ENCODE measurements at places on chromosomes 2 and 18.
A peak's percentile ranks its signal among the peaks of the same experiment; 100 is the strongest.

DNA sequence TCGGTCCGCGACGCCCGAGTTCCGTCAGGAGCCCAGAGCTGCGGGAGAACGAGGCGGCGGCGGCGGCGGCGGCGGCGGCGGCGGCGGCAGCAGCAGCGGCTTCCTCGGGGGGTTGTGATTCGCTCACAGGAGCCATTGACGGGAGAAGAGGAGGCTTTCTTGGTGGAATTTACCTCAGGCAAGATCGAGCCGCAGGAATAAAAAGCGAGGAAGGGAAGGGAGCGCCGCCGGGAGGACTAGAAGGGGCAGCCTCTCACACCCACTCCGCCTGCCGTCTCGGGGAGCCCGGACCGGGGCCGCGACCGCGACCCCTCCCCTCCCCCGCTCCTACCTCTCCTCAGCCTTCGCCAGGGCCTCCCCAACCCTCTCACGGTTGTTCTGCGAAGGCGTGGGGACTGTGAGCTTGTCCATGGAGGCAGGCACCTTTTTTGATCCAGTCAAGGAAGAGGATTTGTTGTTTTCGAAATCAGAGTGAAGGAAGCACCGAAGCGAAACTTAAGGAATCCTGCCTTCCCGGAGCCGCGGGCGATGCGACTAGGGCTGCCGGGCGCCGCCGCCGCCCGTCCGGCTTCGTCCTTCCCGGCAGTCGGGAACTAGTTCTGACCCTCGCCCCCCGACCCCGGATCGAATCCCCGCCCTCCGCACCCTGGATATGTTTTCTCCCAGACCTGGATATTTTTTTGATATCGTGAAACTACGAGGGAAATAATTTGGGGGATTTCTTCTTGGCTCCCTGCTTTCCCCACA, 506 bp downstream of the BMPR2 start:
- DNase-seq, result peak; percentile 22

- DNase-seq, result peak; percentile 86
Observed at GRCh38 chr2:227455200-227455599, 16.8 kb upstream of the AGFG1 start.

- no peak for DNase-seq
Observed at GRCh38 chr2:163943403-163944346, 207.9 kb upstream of the FIGN start.

DNA sequence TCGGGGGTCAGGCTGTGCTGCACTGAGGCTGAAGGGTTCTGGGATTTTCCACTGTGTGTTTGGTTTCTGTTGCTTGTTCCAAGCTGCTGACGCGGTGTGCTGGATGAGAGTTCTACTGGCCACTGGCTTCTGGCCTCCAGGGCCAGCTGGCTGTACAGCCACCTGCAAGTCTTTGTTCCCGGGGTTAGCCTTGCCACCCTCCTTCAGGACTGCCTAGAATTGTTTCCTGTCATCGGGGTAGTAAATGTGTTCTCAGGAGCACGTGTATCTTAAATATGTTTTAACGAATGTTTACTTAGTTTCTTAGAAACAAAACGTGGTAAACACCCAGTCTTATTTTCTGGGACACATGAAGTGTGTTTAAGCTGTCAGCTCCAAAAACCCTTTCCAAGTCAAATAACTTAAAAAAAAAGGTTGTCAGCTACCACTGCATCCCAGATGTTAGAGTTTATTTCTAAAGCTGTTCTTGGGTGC, 231.2 kb downstream of the AGAP1 start:
- DNase-seq, result no peak

GRCh38 chr2:15158100-15158499, 403.0 kb downstream of the NBAS start:
- no peak for DNase-seq

GRCh38 chr18:28181616-28182015, 4.7 kb upstream of the CDH2 start:
- DNase-seq, result no peak
